ENCODE measurements at places on chromosomes 7 and 10.

- DNase-seq: no peak
These were observed 64.4 kb upstream of the AHR start for GRCh38 chr7:17234030-17234397.

DNA sequence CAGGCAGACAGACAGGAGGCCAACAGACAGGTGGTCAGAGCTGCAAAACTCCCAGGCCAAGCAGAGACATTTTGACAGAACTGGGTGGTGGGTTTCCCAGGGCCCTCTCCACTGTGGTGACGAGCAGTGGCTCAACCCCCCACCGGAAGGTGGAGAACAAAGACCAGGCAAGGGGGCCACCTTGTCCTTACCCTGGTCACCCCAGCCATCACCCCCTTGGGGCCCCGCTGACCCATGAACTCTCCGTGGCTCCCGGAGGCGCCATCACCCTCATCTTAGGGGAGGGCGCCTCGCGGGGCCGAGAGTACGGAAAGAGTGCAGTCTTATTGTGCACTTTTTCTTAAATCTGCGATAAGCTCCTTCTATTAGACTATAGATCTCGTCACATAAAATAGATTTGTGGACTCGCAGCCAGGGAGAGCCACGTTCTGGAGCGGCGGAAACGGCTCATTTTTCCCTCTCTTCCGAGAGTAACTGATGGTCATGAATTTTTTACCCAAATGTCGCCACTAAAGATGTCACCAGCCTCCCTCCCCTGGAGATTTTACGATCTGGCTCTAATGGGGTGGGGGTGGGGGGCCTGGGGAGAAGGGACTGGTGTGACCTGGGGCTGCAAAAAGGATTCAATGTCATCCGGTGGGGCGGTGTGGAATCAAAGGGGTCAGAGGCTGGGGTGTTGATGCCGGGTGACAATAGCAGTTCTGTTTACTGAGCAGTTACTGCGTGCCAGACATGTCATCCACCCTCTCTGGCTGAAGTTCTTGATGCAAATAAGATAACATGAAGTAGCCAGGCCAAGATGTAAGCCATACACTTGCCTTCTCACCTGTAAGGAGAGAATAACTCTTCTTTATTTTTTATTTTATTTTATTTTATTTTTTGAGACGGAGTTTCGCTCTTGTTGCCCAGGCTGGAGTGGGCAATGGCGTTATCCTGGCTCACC is 71.1 kb upstream of the MYL10 start:
- DNase-seq: no peak

- peak; percentile 9 for DNase-seq
These were observed 23.6 kb upstream of the ITGB8 start for GRCh38 chr7:20307119-20307518.

GRCh38 chr10:60978287-60979115 is 34.5 kb upstream of the RHOBTB1 start:
- DNase-seq: no peak

DNA sequence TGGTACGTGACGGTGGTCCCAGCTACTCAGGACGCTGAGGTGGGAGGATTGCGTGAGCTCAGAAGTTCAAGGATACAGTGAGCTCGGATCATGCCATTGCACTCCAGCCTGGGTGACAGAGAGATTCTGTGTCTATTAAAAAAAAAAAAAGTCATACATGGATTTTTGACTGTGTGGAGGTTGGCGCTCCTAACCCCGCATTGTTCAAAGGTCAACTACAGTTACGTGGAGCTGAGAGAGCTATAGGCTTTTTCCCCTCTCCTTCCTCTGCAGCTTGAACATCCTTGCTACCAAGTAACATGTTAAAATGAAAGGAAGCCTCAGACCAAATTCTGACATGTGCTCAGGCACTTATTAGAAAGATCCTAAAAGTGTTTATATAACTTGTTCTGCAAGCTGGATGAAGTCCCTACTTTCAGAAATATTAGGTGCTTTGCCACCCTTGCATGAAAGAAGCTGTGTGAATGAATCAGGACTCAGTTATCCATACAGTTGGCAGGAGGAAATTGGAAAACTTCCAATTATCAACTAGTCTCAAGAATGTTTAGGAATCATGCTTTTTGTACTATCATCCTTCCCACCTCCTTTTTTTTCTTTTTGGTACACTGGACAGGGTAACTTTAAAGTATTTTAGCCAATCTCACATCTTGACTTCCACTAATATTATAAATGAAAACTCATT is 12.5 kb upstream of the ST7 start:
- no peak for DNase-seq

DNA sequence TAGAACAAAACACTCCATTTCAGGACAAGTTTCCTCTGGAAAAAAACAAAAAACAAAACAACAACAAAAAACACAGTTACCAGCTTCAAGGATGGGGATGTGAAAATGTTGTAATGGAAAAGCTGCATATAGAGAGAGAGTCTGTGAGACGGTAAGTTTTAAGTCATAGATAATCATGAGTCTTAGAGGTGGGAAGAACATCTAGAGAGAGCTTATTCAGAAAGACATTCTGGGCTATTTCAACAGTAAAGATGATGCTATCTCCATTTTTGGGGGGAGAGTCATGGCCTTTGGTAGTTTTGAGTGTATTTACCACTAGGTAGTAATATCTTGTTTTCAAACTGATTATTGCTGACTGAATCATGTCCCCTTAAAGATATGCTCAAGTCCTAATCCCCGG is 23.3 kb upstream of the INPP5F start:
- DNase-seq: no peak

DNA sequence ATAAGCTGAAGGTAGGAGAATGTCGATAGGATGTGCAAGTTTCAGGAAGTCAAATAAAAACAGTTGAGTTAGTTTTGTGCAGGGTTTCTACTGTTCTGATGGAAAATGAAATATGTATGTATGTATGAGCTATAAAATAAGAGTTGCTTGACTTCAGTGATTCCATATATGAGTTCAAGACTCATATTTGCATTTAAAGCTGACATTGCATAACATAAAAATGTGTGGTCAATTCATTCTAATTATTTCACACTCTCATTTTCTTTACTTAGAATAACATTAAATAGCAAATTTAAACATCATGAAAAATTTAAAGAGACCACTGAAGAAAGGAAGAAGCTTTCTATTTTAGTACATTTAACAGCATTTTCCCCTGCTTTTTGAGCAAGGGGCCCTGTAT is 37.8 kb downstream of the IFIT5 start:
- DNase-seq: no peak

DNA sequence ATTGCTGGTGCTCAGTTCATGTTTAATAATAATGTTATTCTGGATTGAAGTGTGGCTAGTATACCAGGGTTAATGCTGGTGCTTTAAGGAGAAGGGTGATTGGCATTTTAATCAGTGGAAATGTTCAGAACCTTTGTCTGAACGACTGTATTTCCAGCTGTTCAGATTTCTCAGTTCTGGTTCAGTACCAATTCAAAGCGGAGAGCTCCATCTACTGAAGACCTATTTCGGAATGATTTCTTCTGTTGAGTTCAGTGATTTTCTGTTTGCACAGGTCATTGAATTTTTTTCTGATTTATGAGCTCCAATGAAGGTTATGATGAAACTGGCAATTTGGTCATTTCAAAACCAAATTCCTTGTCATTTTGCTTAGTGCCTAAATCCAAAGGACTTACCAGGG is 160.1 kb downstream of the EXOC4 start:
- no peak for DNase-seq

DNA sequence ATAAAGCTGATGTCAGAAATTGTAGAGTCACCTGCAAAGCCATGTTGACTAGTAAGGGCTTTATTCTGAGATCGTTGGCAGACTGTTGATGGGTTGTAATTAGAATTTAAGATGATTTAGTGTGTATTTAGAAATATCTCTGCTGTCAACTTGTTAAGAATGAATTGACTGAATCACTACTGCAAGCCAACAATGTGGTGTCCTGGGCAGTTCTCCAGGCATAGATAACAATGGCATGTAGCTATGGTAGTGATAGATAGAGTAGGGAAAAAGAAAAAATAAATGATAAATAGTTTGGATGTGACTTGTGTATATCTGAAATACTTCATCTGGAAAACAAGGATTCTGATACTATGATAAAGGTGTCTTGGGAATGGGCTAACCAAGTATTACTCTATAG is 640.2 kb downstream of the ARL4A start:
- DNase-seq: no peak

- DNase-seq: no peak
These were observed 11.5 kb downstream of the ELFN1 start for GRCh38 chr7:1681581-1681980.

GRCh38 chr7:26365077-26365900 is 73.6 kb downstream of the SNX10 start:
- DNase-seq: peak; percentile 68

- no peak for DNase-seq
These were observed 23.0 kb downstream of the AMZ1 start for GRCh38 chr7:2710901-2711551.

GRCh38 chr10:36256166-36256565 is 614.1 kb upstream of the FZD8 start:
- no peak for DNase-seq

GRCh38 chr10:65570143-65571010 is 1355.5 kb upstream of the LRRTM3 start:
- peak; percentile 69 for DNase-seq

- no peak for DNase-seq
These were observed 540.3 kb upstream of the MGMT start for GRCh38 chr10:128926711-128927110.

All from NCI-H146 (cell line).